ENCODE measurements at places on chromosomes 6 and 20. TPM values are rescaled to one million over a fixed set of nuclear protein-coding genes. Genes with fewer than 3 reads are reported as not detected.

Gene SLC18B1
- total RNA-seq, result 4.9 TPM

Gene CTCFL
- total RNA-seq, result not detected

Gene C6orf58
- not detected for total RNA-seq

Gene C20orf202
- not detected for total RNA-seq

Gene LRRC73
- 1.5 TPM for total RNA-seq

Gene PERP
- 12.8 TPM for total RNA-seq

Gene IPCEF1
- not detected for total RNA-seq

Gene C6orf15
- not detected for total RNA-seq

Measured in cardiac atrium fibroblast (primary cell).